Uterus (tissue), 4 donors: ENCODE measurements at places on chromosomes 2 and 18. TPM values are rescaled to one million over a fixed set of nuclear protein-coding genes. Genes with fewer than 3 reads are reported as not detected.

Gene HTR2B
- total RNA-seq, result 4.2 TPM

Gene ZNF516
- total RNA-seq, result 53.8 TPM

Gene ABCG8
- not detected for total RNA-seq

Gene CEP192
- 35.3 TPM for total RNA-seq

Gene SERPINB11
- not detected for total RNA-seq

GRCh38 chr18:37334631-37335408 is 230.8 kb downstream of the CELF4 start:
- no peak overlapping the region for H3K27ac ChIP-seq
- no peaks in the 10 kb centered on the region for H3K27me3 ChIP-seq
- DNase-seq, result no peak
- no peaks in the 10 kb centered on the region for H3K4me1 ChIP-seq
- H3K4me3 ChIP-seq, result no peak overlapping the region
- no peaks in the 10 kb centered on the region for H3K36me3 ChIP-seq

DNA sequence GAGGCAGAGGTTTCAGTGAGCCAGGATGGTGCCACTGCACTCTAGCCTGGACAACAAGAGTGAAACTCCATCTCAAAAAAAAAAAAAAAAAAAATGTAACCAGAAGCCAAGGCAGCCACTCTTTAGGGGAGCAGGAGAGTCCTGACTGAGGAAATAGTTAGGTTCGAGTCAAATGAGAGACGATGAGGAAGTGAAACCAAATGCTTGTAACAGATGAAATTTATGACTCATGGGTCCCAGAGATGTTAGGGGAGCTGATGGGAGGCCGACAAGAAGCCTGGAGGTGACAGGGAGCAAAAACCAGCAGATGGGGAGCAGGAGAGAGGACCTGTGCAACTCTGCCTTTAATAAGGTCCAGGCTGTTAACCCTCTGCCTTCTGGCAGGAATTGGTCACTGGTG is 756.1 kb upstream of the DDX18 start:
- H3K27ac ChIP-seq, result no peak overlapping the region
- no peaks in the 10 kb centered on the region for H3K27me3 ChIP-seq
- H3K36me3 ChIP-seq, result no peaks in the 10 kb centered on the region
- no peak overlapping the region for H3K4me3 ChIP-seq

- no peaks in the 10 kb centered on the region for H3K36me3 ChIP-seq
- H3K4me3 ChIP-seq, result no peak overlapping the region
- no peak for DNase-seq
- H3K27me3 ChIP-seq, result no peaks in the 10 kb centered on the region
- no peak overlapping the region for H3K27ac ChIP-seq
These were observed 40.9 kb downstream of the LRATD1 start for GRCh38 chr2:14673351-14673875.
